ENCODE measurements at places on chromosomes 5 and 9. TPM values are rescaled to one million over a fixed set of nuclear protein-coding genes. Genes with fewer than 3 reads are reported as not detected.

GRCh38 chr5:96569332-96569731 lies 92.8 kb upstream of the CAST start:
- DNase-seq: no peak

- no peak for DNase-seq
Observed at GRCh38 chr9:112535301-112535700, 48.7 kb downstream of the KIAA1958 start.

DNA sequence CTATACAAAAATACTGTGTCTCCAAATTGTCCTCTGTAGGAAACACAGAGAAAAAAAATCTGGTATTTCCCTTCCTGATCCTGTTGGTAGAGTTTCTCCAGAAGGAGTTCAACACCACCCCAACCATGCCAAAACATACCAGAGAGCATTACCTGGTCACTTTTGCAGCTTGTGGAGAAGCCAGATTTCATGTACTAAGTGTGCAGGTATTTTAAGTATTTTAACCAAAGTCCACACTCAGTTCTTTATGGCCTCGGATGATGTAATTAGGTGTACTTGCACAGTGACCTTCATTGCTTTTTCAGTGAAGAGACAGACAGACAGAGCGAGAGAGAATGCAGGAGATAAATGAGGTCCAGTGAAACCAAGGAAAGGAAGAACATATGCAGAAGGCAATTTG lies 2046.8 kb upstream of the CDH9 start:
- no peak for DNase-seq

DNA sequence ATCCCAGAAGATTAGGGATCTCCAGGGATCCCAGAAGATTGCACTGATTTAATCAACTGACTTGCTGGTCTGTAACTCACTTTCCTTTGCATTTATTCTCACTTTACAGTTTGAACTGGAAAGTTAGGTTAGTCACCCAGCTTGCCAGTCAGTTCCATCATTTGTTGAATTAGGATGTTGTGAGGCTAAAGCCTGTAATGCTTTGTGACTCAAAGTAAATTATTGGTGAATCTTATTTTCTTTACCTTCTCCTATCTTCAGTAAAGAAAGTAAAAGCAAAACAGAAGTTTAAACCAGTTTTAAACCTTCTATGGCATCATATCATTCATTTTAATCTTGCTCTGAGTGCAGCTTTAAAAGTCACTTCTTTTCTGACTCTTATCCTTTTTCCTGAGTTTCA lies 85.8 kb downstream of the SLC44A1 start:
- no peak for DNase-seq

The LCN9 gene
- total RNA-seq: not detected

GRCh38 chr5:147857302-147858129 lies 21.0 kb upstream of the SCGB3A2 start:
- peak; percentile 57 for DNase-seq

The ARSK gene
- 7.0 TPM for total RNA-seq

The HACD4 gene
- total RNA-seq: not detected

DNA sequence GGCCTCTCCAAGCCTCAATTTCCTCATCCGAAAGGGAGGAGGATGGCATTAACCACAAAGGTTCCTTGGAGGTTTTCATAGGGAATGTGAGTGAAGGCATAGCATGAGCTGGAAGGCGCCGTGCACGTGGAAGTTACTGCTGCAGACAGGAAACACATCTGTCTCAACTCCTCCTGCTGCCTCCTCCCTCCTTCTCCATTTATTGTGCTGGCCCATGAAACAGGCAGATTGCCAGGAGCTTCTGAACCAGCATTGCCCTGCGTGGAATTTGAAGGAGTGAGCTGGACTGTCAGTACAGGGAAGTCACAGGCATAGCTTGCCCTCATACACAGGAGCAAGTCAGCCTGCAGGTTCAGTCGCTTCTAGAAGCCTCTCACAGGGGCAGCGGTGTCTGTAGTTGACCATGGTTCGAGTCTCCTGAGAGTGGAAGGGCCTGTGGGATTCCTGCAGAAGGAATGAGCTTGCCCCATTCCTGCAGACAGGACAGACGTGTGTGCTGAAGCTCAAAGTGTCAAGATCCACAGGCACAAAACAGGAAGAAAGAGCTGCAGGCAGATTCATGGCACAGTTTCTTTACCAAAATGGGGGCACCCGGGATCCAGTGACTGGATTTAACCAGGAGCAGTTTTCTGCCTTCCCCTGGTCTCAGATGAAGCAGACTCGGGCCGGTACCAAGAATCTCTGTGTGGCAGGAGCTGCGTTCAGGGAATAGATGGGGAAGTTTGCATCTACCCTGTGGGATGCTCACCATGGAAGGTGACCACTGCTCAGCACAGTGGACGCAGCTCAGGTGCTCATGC lies 48.7 kb upstream of the CTSL start:
- DNase-seq: peak; percentile 25

DNA sequence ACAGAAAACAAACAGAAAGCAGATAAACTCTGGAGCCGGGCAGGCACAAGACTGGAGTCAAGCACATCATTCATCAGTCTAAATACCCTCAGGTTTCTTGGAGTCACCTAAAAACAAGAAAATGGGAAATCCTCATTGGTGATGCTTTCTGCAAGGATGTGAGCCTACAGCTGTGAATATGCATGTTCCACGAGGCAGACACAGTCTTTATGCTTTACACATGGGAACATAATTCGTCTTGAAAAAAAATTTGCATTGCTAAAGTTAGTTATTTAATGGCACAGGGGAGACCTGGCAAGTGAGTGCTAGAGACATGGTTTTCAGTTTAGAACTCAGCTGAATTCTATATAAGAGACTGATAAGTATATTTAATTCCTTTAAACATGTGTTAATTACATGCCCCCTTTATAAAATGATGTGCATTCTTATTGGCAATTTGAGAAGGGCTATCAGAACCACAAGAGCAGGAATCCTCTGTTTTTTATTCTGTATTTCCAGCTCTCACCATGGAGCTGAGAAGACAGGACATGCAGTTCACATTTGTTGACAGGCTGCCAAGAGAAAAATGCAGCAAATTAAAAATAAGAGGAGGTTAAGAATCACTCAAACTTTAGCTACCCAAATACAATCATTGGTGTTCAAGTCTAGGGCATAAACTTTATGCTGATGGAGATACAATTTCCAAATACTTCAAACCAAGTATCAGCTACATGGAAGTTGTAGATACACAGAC lies 438.0 kb upstream of the MPDZ start:
- DNase-seq: peak; percentile 44
